ENCODE measurements at places on chromosomes 11 and 22.
A peak's percentile ranks its signal among the peaks of the same experiment; 100 is the strongest.

GRCh38 chr11:100543386-100543785 is 143.7 kb upstream of the ARHGAP42 start:
- DNase-seq: no peak

GRCh38 chr11:91653079-91653754 is 571.4 kb upstream of the FAT3 start:
- DNase-seq: no peak

- DNase-seq: no peak
Measured at GRCh38 chr11:121555121-121555520, 102.4 kb upstream of the SORL1-AS1 start.

GRCh38 chr22:33204408-33204807 is 146.2 kb upstream of the SYN3 start:
- no peak for DNase-seq

GRCh38 chr22:33597274-33597985 is 322.8 kb downstream of the LARGE1 start:
- no peak for DNase-seq

DNA sequence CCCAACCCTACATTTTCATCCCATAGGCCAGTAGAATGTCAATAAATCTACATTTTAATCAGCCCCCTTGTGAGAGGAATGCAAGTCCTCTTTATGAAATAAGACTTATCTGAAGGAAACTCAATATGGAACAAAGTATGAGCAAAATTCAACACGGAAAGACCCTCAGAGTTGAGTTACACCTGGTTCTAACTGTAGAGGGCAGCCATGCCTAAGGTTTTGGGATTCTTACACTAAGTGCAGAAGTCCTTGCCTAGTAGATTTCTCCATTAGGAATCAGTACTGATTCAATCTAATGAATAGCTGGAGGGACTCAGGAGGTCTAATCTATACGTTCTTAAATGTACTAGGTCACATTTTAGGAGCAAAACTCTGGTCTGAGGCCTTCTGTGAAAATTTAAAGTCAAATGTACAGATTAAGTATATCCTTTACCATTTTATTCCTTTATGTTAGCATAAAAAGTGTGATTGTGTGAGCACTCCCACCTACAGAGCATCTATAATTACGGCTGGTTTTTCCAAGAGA is 904.5 kb downstream of the DLG2 start:
- DNase-seq: no peak

DNA sequence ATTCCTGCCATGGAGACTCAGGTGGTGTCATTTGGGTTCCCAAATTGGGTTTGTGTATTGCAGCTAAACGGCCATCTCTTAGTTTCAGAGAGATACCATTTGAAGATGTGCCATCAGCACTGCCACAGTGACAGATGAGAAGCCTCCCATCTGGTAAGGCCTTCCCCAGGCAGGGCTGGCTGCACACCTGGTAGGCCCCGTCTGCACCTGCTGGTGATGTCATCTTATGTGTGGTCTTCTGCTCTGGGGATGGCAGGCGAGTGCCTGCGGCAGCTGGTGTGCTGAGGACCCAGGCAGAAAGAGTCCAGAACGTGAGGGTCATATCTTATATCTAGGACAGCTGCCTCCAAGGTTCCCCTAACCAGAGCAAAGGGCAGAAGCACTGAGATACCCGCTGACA is 100.6 kb downstream of the CSNK2A3 start:
- no peak for DNase-seq

GRCh38 chr22:36022162-36022561 is 6.5 kb downstream of the RBFOX2 start:
- DNase-seq: no peak

GRCh38 chr11:125886997-125887372 is 483 bp upstream of the HYLS1 start:
- DNase-seq: peak; percentile 70

- no peak for DNase-seq
Measured at GRCh38 chr11:40130427-40130826, 1329.0 kb downstream of the LRRC4C start.

DNA sequence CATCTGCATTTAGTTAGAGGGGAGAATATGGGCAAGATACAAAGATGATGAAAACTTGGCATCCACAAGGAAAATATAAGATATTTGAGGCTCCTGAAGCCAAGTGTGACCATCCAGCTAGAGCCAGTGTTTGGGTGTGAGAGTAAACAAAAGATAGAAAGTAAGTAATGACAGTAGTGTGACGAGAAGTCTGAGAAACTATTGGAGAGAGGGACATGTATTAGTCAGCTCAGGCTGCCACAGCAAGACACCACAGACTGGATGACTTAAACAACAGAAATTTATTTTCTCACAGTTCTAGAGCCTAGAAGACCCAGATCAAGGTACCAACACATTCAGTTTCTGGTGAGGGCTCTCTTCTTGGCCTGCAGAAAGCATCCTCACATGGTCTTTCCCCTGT is 6.4 kb upstream of the CCKBR start:
- no peak for DNase-seq

GRCh38 chr11:69477086-69477485 is 4.4 kb upstream of the LINC01488 start:
- no peak for DNase-seq

DNA sequence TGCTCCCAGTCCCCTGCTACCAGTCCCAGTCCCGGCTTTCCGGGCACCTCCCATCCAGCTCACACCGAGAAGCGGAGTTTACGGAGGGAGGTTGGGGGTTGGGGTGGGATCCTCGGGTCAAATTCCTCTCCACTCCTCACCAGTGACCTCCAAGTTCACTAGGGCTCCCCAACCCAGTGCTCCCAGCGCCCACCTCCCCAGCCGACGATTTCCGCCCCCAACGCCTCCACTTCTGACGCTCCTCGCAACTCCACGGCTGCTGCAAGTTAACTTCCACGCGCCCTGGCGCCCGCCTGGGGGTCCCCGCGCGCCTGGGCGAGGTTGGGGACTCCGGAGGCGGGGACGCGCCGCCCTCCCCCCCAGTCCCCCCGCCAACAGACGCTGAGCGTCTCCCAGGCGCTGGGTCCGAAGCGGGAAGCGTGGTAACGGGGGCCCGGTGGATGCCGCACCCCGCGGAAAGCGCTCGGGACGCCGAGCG is 526 bp downstream of the TPST2 start:
- DNase-seq: peak; percentile 41

GRCh38 chr11:27701355-27702105 is 1.3 kb upstream of the BDNF start:
- peak; percentile 65 for DNase-seq

- DNase-seq: no peak
Measured at GRCh38 chr11:8631395-8632118, 37.5 kb upstream of the STK33 start.

GRCh38 chr11:1908618-1909017 is 10.9 kb upstream of the TNNT3 start:
- DNase-seq: peak; percentile 85

DNA sequence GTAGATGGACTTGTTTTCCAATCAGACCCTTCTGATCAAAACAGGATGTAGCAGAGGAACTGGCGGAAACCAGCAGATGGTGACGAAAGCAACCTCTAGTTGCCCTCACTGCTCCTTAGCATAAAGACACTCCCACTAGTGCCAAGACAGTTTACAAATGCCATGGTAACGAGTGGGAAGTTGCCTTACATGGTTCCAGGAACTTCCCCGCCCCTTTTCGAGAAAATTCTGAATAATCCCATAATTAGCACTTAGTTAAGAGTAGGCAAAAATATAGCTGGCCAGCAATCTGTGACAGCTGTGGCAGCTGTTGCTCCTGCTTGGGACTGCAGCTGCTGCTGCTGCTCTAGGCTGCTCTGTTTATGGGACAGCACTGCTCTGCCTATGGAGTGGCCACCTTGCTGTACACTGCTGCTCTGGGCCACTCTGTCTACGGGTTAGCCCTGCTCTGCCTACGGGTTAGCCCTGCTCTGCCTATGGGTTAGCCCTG is 33.4 kb upstream of the SORL1 start:
- peak; percentile 61 for DNase-seq

DNA sequence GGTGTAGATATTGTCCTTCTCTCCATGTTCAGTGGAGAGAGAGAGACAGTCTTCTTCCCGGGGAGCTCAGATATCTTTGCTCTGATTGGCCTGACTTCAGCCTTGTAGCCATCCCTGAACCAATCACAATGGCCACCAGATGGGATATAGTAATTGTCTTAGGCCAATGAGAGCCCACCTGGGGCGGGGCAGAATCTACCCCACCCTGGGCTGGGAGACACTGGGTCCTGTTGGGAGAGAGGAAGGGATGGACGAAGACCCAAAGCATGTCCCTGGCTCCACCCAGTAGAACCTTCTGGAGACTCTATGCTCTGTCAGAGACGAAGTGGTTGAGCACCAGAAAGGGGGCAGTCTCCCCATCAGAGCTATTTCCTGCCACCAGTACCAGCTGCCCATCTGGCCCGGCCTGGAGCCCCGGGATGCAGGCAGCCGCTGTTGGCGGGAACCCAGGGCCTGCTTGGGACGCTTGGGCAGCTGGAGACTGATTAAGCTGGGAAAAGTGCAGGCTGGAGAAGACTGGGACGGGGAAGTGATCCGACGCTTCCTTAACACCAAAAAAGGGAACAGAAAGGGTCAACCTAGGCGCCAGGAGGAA is 31.6 kb upstream of the CBX7 start:
- no peak for DNase-seq

- no peak for DNase-seq
Measured at GRCh38 chr22:37287550-37287951, 5.2 kb downstream of the CYTH4 start.

DNA sequence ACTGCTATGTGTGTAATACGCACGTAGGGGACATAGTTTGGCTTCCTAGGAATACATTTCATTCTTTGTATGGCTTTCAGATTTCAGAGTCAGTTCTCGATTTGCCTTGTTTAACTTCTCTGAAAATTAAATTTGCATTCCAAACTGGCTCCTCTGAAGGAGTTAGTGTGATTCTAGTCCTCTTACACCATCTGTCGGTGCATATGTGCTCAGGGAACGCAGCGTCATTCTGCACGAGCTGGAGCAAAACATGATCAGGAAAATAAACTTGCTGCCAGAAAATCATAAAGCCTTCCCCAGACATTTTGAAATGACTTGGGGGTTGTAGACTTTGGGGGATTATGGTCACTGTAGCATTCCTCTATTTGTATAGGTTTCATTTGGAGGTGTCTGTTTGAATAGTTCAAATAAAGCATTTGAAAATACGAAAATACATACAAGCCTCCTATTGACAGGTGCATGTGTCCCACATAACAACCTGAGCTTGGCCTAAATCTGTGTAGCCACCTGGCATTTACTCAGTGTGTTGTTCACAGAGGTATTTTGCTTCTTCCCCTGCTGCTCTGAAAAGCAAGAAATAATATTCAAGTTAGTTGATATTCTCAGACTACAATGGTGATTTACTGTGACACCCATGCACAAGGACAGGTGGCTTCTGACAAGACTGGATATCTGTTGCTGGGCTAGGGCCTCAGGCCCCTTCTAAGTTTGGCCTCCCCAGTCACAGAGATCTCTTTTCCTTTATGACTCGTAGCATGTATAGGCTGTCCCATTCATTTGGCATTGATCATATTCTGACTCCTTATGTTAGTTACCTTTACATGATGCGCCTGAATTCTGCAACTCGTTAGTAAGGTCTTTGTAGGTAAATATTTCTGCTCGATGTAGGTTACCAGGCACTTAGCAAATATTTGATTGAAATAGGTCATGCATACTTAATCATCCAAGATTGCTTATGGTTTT is 81.6 kb upstream of the SORL1-AS1 start:
- no peak for DNase-seq

- DNase-seq: peak; percentile 47
Measured at GRCh38 chr11:5123802-5124521, 14.2 kb downstream of the OR52A5 start.

- no peak for DNase-seq
Measured at GRCh38 chr11:68582416-68583040, 101.8 kb upstream of the GAL start.

DNA sequence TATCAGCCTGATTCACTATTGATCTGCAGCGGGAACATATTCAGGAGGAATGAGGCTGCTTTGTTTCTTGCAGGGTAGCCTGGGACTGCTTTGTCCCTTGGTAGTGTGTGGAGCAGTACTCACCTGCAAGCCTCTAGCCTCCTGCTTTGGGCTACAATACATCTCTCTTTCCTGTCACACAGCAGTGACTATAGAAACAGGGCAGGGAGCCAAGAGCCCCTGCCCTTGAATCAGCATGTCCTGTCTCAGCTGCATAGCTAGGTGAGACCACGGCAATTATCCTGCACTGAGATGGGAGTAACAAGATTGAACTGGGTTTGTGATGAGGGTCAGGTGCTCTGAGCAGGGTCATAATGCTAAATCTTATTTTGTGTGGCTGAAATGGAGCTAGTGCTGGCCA is 191.9 kb downstream of the NELL1 start:
- DNase-seq: no peak

DNA sequence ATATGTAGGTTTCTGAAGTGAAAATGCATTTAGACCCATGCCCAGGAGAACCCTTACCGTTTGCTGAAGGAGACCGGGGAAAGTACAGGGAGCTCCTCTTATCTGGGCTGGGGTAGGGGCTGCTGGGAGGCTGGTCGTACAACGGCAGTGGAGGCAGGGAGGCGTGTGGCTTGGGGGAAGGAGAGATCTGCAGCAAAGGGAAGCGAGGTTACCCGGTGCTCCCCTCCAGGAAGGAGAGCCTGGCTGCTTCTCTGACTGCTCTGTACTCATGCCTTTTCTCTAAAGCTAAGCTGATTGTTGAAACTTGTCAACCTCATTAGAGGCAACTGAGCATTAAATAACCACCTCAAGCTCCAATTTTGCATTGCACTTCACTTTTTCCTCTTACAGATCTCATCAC is 27.2 kb downstream of the ATG16L2 start:
- no peak for DNase-seq

GRCh38 chr22:49197986-49198704 is 629.5 kb downstream of the BRD1 start:
- DNase-seq: no peak

GRCh38 chr22:41576877-41577276 is 12.8 kb downstream of the PMM1 start:
- DNase-seq: no peak

DNA sequence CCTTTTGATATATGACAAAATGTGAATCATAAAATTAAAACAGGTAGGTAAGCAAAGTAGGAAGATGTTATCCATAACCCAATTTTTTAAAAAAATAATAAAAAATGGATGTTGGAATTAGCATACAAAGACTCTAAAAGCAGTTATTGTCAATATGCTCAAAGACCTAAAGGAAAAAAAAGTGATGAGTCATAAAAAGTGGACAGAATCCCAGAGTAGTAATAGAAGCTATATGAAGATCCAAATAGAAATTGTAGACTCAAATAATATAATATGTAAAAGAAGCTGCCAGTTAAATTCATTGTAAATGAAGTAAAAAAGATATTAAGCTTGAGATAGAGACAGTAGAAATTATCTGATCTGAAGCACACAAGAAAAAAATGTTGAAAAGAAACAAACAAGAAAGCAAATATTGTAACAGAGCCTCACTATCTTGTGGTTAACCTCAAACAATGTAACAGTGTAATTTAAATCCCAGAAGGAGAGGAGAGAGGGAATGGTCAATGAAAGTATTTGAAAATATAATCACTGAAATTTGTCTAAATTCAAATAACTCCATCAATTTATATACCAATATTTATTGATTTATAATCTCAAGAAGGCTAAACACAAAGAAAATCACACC is 773.4 kb upstream of the RAG2 start:
- no peak for DNase-seq

All from left hindlimb (tissue), 1 donor.